ENCODE measurements at places on chromosomes 2 and 18.

DNA sequence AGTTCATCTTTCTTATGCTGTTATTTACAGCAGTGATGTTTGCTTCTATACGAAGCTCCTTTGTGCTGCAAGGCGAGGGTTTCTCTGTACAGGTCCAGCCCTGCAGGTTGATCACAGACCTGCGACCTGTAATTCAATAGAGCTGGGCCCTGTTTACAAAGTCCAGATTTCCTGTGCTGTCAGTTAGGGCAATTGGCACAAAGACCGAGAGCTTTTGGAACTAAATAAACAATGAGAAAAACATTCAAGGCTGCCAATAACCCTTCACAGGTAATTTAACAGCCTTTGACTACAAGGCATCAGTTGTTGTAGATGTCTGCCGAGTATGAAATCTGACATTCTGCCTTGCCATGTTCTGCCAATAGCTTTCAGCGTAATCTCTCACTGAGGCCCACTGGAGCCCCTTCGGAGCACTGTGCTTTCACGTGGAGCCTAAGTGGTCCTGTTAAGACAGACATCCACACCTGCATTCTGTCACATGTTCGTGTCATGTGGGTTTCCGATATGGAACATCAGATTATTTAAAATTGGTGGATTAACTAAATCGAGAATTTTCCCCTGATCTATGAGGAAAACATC lies 232.5 kb downstream of the PTGR3 start:
- no peak for DNase-seq

DNA sequence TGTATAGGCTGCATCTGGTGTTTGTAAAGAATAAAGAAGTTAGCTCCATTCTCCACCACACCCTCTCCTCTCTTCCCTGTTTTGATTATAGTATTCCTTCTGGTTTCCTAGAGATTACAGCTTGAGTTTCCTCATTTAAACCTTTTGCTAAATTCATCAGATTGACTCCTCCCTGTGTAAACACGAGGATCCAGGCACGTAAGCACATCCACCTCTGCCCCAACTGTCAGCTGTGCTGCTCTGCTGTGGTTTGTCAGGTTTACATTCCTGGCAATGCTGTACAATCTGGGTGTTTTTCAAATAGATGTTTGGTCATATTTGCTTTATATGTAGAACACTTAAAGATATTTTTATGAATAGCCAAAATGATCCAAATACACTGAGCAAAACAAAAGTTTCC lies 302.8 kb downstream of the PTGR3 start:
- DNase-seq = no peak

DNA sequence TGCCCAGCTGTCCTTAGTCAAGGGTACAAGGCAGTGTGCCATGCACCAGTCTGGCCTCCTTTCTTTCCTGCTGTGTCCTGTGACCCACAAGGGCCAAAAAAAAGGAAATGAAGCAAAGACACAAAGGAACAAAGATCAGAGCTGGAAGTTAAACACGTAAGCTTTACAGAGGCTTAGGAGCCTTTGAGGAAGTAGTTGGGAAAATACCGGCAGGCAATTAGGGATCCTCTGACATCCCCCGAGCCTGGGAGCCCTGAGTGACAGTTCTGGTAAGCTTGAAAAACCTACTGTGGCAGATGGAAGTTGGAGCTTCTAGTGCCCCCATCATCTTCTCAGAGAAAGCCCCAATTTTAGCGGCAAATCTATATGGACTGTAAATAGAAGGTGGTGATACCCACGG lies 78.5 kb downstream of the SPRED2 start:
- no peak for DNase-seq

GRCh38 chr2:226788881-226789490 lies 10.6 kb downstream of the IRS1 start:
- DNase-seq = no peak

DNA sequence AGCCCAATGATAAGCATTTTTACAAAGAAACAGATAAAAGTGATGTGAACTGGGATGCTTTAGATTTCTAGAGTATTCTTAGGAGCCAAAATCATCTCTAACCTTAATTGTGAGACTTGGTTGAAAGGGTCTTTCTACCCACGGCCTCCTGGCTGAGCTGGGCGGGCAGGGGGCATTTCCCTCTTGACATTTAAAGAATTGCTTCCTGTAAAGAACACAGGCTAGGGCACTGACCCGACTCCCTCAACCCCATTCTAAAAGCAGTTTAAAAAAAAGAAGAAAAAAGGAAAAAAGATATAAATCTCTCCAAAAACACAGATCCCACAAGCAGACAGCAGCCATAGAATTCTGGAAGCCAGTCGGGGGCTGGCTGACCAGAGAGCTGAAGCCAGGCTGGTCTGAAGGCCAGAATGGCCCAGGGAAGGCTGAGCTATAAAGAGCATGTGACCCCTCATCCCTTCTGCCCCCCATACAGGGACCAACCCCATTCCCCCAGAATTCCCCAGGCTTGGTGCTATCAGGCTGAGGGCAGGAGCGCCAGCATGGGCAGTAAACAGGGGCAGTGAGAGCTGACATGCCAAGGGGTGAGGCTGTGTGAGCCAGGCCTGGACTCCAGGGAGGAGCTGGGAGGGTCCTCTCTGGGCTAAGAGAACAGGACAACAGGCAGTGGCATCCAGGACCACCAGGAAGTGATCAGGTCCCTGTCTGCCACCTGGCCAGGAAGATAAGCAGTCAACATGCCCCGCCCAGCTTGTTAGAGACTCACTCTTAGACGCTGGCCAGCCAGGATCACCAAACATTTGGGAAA lies 188.5 kb downstream of the HDAC4 start:
- no peak for DNase-seq

GRCh38 chr18:8889489-8889888 lies 184.1 kb downstream of the MTCL1 start:
- DNase-seq = no peak

- no peak for DNase-seq
Measured at GRCh38 chr2:3572620-3573019, 2.4 kb upstream of the RPS7 start.

GRCh38 chr18:9400197-9400596 lies 65.6 kb downstream of the TWSG1 start:
- DNase-seq = no peak

DNA sequence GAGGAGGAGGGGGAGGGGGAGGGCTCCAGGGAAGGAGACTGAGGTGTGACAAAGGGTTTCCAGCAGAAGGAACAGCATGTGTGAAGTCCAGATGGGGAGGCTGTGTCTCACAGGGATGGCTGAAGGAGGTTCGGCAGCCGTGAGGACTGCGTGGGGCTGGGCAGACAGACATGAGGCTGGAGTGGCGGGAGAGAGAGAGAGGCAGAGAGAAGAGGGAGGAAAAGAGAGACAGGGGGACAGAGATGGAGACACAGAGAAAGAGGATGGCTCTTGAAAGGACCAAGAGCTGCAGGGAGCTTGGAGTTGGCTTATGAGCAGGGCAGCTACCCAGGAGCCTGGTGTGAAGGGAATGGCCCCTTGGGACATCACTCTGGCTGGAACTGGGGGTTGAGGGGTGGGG lies 138.9 kb upstream of the ASB18 start:
- no peak for DNase-seq

GRCh38 chr2:84894758-84895520 lies 10.5 kb upstream of the TMSB10 start:
- no peak for DNase-seq

DNA sequence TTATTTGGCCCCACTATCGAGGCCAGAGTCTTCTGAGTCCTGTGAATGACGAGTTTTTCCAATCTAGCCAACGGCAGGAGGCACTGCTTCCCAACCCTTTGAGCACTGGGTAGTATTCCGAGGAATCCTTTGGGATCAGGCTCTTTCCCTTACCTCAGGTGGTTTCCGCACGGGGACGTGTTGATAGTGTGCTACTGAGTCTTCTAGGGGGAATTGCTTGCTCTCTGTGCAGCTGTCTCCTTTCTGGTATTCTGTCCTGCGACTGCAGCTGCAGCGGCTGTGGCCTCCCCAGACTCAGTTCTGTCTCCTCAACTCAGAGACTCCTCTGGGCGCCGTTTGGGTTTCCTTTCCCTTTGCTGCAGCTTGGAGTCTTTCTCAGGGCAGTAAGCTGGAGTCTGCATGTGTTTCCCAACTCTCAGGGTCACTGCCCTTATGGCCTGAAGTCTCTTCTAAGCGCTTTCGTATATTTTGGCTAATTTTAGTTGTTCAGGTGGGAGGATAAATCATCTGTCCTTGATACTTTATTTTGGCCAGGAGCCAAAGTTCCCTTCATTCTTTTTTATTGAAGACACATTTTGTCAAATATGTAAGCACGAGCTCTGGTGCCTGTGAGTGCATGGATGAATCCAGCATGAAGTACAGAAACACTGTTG lies 118.4 kb downstream of the MAP4K4 start:
- no peak for DNase-seq

- no peak for DNase-seq
Measured at GRCh38 chr2:101946372-101947039, 45.3 kb upstream of the IL1R2 start.

GRCh38 chr2:158501301-158501700 lies 44.5 kb downstream of the PKP4 start:
- no peak for DNase-seq

DNA sequence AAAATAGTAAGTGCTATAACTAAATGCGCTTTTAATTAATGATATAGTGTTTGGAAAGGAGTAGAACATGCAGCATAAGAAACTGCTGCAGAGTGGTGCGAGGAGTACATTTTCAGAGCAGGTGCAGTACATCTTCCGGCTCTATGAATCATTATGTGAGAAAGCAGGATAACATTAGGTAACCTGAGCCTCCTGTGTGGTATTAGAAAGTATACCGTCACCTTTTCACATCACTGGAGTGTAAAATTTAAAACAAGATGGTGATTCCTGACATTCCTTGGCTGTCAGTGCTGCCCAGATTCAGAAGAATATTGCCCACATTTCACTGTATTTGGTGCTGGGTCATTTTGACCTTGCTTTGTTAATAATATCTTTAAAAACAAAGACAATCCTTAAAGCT lies 7.8 kb upstream of the DYNC2LI1 start:
- DNase-seq = no peak

GRCh38 chr2:120593921-120594686 lies 141.6 kb upstream of the GLI2 start:
- DNase-seq = no peak

DNA sequence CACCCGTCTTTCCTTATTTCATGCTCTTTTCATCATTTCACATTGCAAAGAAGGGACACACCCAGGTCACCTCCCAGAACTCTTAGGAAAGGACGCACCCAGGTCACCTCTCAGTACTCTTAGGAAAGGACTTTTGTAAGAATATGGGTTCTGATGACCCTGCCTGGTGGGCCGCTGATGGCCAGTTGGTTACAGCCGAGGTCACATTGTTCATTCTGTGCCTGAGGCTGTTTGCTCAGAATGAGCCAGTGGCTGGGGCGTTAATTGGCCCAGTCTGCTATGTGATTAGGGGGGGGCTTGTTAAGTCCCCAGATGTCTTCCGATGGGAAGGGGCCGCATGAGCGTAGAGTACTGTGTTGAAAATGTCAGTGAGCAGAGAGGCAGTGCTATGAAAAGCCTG lies 9.4 kb downstream of the MLPH start:
- no peak for DNase-seq

GRCh38 chr18:9884532-9885140 lies 1.1 kb upstream of the TXNDC2 start:
- DNase-seq = no peak

DNA sequence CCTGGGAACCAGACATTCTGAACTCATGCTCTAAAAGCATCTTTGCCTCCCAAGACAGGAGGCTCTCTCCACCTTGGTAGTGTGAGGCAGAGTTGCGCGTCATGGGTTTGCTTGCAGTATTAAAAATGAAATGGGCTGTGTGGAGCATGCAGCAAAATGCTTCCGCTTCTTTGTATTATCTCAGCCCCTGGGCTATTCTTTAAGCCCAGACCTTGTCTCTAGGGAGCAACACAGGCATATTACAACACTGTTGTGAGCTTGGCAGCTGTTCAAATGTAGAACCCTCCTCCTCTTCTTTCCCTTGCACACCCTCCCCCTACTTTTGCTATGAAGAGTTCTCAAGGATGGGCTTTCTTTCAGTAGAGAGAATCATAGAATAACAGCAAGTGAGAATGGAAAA lies 185.1 kb upstream of the LHCGR start:
- DNase-seq = no peak

GRCh38 chr2:177275040-177275742 lies 10.7 kb upstream of the NFE2L2 start:
- no peak for DNase-seq

GRCh38 chr2:54512663-54513362 lies 56.7 kb downstream of the SPTBN1 start:
- no peak for DNase-seq

- DNase-seq = no peak
Measured at GRCh38 chr2:131063501-131064283, 29.6 kb downstream of the FAM168B start.

GRCh38 chr18:35089382-35089781 lies 48.2 kb downstream of the MAPRE2 start:
- no peak for DNase-seq

GRCh38 chr2:174836377-174836994 lies 72.2 kb upstream of the CHRNA1 start:
- no peak for DNase-seq

- no peak for DNase-seq
Measured at GRCh38 chr2:119694845-119695521, 16.0 kb downstream of the TMEM177 start.

GRCh38 chr2:218230882-218231281 lies 13.9 kb downstream of the ARPC2 start:
- no peak for DNase-seq

DNA sequence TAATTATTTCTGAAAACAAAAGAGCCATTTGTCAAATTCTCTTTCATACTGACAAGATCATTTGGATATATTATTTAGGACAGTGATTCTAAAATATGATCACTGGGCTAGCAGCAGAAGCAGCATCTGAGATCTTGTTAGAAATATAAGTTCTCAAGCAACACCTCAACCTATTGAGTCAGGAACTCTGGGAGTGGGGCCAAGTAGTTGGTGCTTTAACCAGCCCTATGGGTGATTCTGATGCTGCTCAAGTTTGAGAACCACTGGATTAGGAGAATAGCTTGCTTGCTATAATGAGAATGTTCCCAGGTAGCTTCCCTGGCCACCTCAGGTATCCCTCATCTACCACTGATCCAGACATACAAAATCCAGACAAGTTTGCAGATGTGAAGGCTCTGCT lies 466.9 kb upstream of the CELF4 start:
- DNase-seq = no peak

- no peak for DNase-seq
Measured at GRCh38 chr18:45328296-45328695, 287.0 kb upstream of the SLC14A2 start.

DNA sequence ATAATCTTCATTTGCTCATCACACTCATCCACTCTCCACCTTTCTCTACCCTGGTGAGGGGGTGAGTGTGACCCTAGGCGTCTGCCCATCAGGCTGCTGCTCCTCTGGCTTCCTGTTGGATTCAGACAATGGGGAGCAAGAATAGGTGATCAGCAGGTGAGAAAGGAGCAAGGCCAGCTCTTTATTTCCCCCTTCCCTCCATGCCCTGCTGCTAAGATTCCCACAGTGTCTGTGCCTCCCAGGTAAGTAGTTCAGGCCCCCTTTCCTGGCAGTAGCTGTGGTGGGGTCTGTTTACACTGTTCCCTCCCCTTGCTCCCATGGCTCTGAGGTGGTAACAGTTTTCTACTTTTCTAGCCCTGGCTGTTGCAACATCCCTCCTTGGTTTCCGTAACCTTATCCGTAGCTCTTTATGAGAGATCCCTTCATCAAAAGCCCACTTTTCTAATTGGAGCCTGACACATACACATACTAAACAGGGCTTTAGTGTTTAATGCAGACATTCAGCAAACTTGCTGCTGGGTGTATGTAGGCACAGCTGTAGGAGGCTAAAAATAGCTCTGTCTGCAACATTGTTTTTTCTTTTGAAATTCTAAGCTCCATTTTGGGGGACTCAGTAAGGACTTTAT lies 27.5 kb downstream of the MAP2 start:
- no peak for DNase-seq

Measured in stimulated activated CD8-positive, alpha-beta memory T cell treated with anti-CD3 and anti-CD28 coated beads, Interleukin-15, amount 100 ng/mL, for 4 hours (primary cell).